HL-60 (cell line): ENCODE measurements at places on chromosomes 16 and 17.
A peak's percentile ranks its signal among the peaks of the same experiment; 100 is the strongest.

DNA sequence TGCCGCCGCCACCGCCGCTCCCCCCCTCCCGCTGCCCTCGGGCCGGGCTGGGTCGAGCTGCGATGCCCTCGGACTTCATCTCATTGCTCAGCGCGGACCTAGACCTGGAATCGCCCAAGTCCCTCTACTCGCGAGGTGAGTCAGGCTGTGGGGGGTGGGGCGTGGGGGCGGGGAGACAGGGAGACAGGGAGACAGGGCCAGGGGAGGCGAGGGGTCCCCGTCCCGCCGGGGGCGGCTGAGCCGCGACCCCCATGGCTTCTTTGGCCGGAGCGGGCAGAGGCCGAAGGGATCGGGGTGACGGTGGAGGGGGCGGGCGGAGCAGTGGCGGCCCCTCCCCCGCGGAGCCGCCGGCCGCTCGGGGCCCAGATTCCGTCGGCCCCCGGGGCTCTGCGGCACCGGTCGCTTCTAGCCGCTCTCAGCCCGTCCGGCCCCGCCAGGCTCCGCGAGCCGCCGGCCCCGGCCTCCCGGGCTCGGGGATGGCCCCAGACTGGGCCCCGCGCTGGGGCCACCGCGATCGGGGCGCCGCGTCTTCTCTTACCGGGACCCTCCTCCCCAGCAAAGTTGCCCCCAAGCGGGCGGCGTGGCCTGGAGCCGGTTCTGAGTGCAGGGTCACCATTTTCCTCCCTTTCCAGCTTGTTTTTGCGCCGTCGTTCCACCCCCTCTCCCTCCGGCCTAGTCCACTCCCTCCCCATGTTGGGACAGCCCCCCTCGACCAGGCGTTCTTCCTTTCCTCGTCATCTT, 644 bp downstream of the NFAT5 start:
- DNase-seq = peak; percentile 42

GRCh38 chr17:6547336-6547735, 9.0 kb downstream of the PITPNM3 start:
- DNase-seq = no peak

- DNase-seq = no peak
These were observed 28.7 kb downstream of the USP31 start for GRCh38 chr16:23120562-23120961.

- DNase-seq = no peak
These were observed 87.5 kb downstream of the SEC14L1 start for GRCh38 chr17:77228241-77228752.

- no peak for DNase-seq
These were observed 484.2 kb upstream of the SOX9 start for GRCh38 chr17:71636644-71637043.

- DNase-seq = no peak
These were observed 37.8 kb downstream of the GNA13 start for GRCh38 chr17:65018610-65019316.

- DNase-seq = no peak
These were observed 48.9 kb upstream of the MSI2 start for GRCh38 chr17:57207396-57207795.

DNA sequence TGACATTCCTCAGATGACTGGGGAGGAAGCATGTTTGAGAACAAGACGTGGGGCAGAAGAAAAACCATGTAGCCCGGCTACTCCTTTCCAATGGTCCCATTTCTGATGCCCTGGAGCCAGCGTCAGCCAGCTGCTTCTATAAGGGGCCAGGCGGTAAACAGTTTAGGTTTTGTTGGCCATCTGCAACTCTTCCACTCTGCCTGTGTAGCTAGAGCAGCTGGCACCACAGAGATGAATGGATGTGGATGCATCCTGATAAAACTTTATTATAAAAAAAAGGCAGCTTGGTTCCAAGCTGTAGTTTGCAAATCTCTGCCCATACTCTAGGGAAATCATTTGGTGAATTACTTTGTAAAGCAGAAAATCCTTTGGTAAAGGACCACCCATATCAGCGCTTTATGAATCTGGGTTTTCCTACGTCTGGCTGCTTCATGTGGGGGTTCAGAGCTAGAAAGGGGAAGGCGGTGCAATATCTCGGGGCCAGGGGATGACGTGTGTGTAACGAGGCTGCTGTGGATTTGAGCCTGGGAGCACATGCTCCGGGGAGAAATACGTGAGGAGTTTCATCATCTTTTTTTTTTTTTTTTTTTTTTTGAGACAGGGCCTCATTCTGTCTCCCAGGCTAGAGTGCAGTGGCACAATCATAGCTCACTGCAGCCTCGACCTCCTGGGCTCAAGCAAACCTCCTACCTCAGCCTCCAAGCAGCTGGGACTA, 3.4 kb upstream of the SRL start:
- peak; percentile 54 for DNase-seq

- no peak for DNase-seq
These were observed 23.3 kb downstream of the ACTG1 start for GRCh38 chr17:81489012-81489997.

DNA sequence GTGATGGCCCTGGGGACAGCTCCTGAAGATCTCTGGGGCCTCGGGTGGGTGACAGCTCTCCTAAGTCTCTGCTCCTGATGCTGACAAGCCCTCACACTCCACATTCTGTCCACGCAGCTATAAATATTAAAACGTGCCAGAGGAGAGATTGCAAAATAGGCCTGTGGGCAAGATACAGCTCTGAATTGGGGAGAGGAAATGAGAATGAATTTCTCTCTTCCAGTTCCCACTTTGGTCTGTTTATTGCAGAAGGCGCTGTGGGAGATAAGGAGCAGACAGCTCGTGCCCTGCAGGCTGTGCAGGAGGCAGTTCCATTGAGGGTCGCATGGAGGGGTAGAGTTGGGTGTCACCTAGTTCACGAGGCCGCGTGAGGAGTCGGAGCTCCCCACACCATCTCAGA, 87.5 kb upstream of the SDK2 start:
- peak; percentile 51 for DNase-seq

GRCh38 chr16:21642861-21643260, 9.5 kb downstream of the IGSF6 start:
- DNase-seq = no peak

- DNase-seq = no peak
These were observed 14.8 kb downstream of the ATP2A3 start for GRCh38 chr17:3949418-3949817.

- DNase-seq = peak; percentile 61
These were observed 7.6 kb downstream of the EPX start for GRCh38 chr17:58200024-58200633.

DNA sequence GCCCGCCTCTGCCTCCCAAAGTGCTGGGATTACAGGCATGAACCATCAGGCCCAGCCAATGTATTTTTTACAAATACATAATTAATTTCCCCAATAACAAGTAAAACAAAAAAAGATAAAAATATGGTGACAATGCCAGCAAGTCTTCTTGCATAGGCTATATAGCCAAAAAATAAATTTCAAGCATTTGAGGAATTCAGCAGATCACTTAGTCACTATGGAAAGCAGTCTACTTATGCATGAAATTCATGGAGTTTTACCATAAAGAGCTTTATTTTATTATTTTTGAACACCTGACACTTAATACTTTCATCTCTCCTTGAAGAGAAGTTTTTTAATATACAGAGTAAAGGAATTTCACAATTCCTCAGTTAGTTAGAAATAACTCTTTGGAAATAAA, 56.4 kb downstream of the BRIP1 start:
- DNase-seq = no peak

- no peak for DNase-seq
These were observed 12.7 kb upstream of the C16orf82 start for GRCh38 chr16:27053996-27054395.

DNA sequence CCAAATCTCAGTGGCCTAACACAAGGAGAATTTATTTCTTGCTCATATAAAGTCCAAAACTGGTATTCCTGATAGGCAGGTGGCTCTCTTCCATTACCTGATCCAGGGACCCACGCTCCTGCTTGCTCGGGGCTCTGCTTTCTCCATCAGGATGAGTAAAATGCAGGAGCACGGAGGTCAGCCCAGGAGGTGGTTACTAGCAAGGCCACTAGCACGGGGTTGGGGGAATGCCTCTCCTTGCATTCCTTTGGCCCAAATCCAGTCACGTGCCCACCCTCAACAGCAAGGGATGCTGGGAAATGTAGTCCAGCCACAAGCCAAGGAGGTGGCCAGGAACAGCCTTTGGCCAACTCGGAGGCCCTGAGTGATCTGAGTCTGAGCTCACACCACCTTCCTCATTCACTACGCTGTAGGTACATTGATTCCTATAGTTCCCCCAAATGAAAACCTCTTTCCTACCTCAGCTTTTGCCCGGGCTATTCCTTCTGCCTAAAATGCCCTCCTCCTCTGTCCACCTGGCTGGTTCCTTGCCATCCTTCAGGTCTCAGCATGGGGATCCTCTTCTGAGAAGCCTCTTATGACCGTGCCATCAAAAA, 38.3 kb upstream of the HAPSTR1 start:
- DNase-seq = peak; percentile 32

DNA sequence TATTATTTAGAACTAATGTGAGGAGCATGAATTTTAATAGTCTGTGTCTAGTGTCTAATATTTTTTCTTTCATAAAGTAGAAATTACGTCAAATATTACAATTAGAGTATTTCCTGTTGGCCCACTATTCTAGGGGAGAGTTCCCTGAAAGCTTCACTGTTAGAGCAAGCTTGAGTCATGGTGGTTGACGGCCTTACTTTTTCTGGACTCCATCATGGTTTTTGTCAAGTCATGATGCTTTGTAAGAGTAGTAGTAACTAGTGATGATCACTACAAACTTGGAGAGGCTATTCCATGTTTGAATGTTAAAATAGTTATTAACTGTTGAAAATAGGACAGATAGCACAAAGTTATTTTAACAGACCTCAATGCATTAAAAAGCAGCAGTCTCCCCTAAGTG, 1.7 kb downstream of the PSMD11 start:
- DNase-seq = no peak

- DNase-seq = no peak
These were observed 1.3 kb upstream of the FSCN2 start for GRCh38 chr17:81526662-81527571.

DNA sequence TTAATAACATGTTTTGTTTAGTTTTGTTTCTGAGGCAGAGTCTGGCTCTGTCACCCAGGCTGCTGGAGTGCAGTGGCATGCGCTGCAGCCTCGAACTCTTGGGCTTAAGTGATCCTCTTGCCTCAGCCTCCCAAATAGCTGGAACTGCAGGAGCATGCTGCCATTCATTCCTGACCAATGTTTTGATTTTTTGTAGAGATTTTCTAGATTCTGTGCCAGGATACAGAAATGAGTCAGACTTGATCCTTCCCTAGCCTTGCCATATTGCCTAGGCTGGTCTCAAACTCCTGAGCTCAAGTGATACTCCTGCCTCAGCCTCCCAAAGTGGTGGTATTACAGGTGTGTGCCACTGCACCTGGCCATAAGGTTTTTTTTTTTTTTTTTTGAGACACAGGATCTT, 17.7 kb downstream of the TAOK1 start:
- no peak for DNase-seq

- DNase-seq = no peak
These were observed 9.6 kb upstream of the RHBDF2 start for GRCh38 chr17:76510831-76511244.

DNA sequence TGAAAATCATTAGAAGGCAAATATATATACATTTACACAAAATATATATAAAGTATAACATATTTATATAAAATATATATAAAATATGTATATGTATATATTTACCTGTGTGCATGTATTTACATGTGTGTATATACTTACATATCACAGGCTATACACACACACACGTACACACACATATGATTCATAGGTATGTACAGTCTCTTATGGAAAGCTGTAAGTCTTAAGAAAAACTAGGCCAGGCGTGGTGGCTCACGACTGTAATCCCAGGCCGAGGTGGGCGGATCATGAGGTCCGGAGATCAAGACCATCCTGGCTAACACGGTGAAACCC, 14.7 kb downstream of the TOM1L2 start:
- no peak for DNase-seq

DNA sequence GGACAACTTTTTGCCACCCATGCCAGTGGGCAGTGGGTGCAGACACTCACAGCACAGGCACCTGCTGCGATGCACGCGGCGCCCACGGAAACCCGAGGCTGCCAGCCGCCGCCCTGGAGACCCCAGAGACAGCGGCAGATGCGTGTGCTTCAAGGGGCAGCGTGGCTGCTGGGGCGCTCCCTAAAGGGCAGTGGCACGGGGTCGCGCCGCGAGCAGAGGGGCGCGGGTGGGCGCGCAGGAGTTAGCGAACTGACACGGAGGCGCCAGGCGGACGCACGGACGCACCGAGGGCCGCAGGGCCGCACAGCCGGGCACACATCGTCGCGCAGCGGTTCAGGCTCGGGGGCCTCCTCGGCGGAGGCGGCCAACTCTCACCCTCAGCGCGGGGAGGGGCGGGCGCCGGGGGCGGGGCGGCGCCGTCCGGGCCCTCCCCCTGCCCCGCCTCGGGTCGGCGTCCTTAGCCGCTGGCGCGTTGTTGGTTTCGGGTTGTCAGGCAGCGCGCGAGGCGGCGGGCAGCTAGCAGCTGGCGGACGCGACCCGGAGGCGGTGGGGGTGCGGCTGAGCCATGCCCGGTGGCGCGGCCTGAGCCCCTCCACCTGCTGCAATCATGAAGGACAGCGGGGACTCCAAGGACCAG, at the start of gene KIF19:
Gene KIF19, plus strand, starts transcription at position 484 of the 637 bp plus-strand sequence. Its CDS starts 124 bp downstream, at position 608.
- DNase-seq = no peak

GRCh38 chr16:16933861-16934260, 536.9 kb downstream of the XYLT1 start:
- DNase-seq = no peak

GRCh38 chr16:85046931-85047866, 19.6 kb downstream of the KIAA0513 start:
- no peak for DNase-seq

GRCh38 chr16:88383401-88384221, 852 bp downstream of the ZNF469 start:
- DNase-seq = no peak

DNA sequence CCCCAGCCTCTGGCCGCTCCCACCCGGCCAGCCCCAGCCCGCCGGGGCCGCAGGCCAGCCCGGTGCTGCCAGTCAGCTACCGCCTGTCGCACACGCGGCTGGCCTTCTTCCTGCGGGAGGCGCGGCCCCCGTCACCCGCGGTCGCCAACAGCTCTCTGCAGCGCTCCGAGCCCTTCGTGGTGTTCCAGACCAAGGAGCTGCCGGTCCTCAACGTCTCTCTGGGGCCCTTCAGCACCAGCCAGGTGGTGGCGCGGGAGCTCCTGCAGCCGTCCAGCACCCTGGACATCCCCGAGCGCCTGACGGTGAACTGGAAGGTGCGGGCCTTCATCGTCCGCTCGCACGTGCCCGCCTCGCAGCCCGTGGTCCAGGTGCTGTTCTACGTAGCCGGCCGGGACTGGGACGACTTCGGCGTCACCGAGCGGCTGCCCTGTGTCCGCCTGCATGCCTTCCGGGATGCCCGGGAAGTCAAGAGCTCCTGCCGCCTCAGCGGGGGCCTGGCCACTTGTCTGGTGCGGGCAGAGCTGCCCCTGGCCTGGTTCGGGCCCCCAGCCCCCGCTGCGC, 46.8 kb downstream of the TMEM132E start:
- DNase-seq = no peak
